ENCODE measurements at places on chromosomes 6 and 20.
A peak's percentile ranks its signal among the peaks of the same experiment; 100 is the strongest.

DNA sequence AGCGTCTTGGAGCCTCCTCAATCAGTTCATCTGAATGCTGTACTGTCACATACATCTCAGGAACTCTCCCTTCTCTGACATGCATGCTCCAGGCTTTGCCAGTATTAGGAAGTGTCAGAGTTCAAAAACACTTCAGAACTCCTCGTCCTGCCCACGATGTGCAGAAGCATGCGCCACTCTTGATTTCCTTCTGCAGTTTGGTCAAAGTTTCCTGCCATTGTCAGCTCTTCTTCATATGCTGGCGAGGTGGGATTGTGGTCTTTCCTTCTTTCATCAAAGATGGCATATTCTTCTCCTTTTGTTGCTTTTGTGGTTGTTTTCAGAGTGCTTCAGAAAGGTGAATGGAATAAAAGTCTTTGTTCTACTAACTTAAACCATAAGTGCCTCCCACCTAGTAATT is 21.0 kb downstream of the SLC13A3 start:
- no peak for DNase-seq

GRCh38 chr6:34914358-34914757 is 25.3 kb downstream of the ANKS1A start:
- DNase-seq: no peak

- DNase-seq: no peak
These were observed 88.0 kb downstream of the CDS2 start for GRCh38 chr20:5214826-5215225.

DNA sequence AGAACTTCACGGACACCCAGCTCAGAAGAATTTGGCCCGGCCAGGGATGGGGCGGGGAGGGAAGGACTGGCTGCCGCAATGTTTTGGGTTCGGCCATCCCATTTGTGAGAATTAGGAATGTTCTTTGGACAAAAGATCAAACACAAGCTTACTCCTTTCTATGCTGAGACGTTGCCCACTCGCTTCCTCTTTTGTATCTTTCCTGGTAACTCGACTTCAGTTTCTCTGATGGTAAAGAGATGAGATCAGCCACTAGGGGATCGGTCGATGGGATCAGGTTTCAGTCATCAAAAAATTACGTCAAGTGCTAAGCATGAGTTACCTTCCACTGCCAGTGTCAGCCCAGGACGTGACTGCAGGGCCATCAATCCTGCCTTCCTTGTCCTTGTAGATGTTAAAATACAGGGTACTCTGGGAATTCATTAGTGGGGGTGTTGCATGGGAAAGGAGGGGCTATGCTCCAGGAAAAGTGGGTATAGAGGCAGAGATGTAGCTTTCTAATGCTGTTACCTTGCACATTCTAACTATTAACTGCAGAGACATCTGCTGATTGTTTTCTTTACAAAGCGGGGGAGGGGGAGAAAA is 190.2 kb downstream of the TSHZ2 start:
- no peak for DNase-seq

- DNase-seq: no peak
These were observed 5.8 kb downstream of the HDGFL1 start for GRCh38 chr6:22575190-22575589.

DNA sequence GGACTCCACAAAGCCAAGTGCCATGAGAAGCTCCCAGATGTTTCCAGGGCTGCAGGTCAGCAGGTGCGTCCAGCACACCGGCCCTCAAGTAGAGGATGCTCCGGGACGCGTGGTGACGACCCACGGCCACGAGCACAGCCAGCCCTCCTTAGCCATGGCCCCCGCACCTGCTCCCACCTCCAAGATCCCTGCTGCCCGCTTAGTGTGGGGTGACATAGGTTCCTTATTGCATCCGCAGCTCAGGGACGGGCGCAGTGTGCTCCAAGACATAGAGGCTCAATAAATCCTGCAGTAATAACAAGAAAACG is 138.1 kb upstream of the RPS6KA2 start:
- DNase-seq: no peak

- no peak for DNase-seq
These were observed 847.0 kb downstream of the PHF3 start for GRCh38 chr6:64482631-64483030.

- DNase-seq: no peak
These were observed 125.3 kb upstream of the SPTLC3 start for GRCh38 chr20:12883507-12883885.

DNA sequence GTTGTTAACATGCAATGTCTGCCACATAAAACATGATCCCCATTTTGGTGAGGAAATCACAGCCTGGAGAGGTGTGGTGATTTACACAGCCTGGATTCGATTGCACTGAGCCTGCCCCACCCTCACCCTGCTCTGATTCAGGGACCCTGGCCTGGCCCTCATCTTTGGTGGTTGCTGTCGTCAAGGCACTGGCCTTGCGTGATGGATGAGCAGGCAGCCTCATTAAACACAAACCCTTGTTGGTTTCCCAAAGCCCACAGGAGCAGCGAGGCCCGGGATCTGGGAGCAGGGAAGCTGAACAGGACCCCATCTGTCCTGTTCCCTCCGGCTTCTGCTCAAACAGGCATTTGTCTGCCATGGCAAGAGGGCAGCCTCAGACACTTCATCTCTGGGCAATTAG is 70.8 kb downstream of the CHMP4B start:
- DNase-seq: no peak

GRCh38 chr20:39045676-39046075 is 83.5 kb downstream of the DHX35 start:
- no peak for DNase-seq

DNA sequence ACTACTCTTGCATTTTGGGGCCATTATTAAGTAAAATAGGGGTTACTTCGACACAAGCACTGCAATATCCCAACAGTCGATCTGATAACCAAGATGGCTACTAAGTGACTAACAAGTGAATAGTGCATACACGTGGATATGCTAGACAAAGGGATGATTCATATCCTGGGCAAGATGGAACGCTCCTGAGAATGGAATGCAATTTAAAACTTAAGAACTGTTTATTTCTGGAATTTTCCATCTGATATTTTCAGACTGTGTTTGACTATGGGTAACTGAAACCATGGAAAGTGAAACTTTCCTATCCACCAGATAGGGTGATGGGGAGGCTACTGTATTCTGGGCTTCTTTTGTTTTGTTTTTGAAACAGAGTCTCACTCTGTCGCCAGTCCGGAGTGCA is 66.5 kb downstream of the ILRUN start:
- no peak for DNase-seq

GRCh38 chr6:165049362-165049761 is 260.0 kb downstream of the C6orf118 start:
- peak; percentile 5 for DNase-seq

GRCh38 chr6:89260310-89260709 is 43.2 kb upstream of the GABRR1 start:
- peak; percentile 10 for DNase-seq

GRCh38 chr6:18100296-18100695 is 22.2 kb downstream of the NHLRC1 start:
- DNase-seq: peak; percentile 85

- no peak for DNase-seq
These were observed 11.3 kb upstream of the BFSP1 start for GRCh38 chr20:17542481-17542880.

GRCh38 chr6:151723152-151723551 is 84.3 kb upstream of the ESR1 start:
- no peak for DNase-seq

GRCh38 chr6:16857969-16858592 is 96.8 kb upstream of the ATXN1 start:
- no peak for DNase-seq

GRCh38 chr6:132198040-132198439 is 203.2 kb downstream of the MOXD1 start:
- no peak for DNase-seq

- no peak for DNase-seq
These were observed 92.9 kb upstream of the SYNDIG1 start for GRCh38 chr20:24376311-24377099.

GRCh38 chr6:163630096-163630495 is 215.6 kb downstream of the QKI start:
- DNase-seq: no peak

GRCh38 chr20:35355372-35355771 is 56.4 kb downstream of the UQCC1 start:
- no peak for DNase-seq

GRCh38 chr20:1827974-1828785 is 67.0 kb upstream of the SIRPA start:
- DNase-seq: peak; percentile 97

- no peak for DNase-seq
These were observed 60.1 kb upstream of the RNF146 start for GRCh38 chr6:127206531-127207095.

GRCh38 chr6:160146454-160147145 is 25.0 kb downstream of the SLC22A1 start:
- no peak for DNase-seq

DNA sequence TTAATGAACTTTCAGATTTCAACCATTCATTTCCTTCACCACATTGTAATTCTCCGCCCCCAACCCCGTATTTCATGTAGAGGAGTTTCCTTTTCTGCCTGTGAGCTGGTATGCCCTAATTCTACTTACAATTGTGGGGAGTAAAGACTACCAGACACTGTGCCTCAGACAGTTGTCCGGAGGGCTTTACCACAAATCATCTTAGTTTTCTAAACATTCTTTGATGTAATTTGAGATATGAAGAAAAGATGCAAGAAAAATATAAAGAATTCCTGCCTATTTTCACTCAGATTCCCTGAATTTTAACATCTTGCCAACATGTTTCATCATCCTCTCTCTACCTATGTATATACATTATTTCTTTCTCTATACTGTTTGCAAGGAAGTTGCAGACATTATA is 28.3 kb upstream of the LOC128125822 start:
- no peak for DNase-seq

DNA sequence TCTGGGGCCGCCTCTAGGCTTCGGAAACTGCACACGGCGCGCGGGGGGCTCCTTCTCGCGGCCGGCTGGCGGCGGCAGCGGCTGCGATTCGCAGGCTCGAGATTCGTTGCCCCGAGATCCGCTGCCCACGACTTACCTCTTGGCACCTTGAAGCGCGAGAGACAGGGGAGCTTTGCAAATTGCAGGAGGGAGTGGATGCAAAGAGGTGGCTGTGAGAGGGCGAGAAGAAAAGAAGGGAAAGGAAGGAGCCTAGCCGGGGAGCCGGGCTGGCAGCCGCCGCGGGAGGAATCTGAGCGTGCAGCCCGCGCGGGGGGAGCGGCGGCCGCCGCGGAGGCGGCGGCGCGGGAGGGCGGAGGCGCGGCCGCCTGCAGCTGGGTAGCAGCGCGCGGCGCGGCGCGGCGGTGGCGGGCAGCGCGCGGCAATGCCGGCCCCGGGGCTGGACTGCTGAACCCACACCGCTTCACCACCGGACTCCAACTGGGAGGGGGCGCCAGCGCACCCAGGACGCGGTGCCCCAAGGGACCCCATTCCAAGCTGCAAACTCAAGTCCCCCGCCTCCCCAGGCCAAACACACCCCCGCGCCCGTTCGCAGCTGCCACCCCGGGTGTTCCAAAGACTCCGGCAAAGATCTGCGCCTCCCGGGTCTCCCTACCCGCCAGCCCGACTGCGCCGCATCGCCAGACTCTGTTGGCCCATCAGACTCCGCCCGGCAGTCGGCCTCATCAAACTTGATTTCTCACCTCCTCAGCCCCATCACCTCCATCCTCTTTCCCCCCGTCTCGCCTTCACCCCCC is 44.2 kb upstream of the SUPT3H start:
- peak; percentile 77 for DNase-seq

DNA sequence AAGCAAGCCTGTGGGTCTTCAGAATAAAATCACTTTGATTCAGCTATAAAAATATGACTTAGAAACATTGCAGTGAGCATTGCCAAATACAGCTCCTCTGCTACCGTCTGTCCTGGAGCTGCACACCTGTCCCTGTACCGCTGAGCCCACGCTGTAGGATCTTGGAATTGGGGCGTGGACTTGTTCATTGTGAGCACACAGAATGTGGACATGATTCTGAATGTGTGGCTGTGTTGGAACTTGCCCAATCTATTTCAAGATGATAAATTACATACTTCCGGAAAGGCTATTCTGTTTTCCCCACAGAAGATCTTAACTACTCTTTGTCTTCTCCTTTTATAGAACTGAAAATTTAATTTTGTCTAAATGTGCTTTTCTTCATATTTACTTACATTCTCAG is 107.3 kb downstream of the UST start:
- DNase-seq: no peak

DNA sequence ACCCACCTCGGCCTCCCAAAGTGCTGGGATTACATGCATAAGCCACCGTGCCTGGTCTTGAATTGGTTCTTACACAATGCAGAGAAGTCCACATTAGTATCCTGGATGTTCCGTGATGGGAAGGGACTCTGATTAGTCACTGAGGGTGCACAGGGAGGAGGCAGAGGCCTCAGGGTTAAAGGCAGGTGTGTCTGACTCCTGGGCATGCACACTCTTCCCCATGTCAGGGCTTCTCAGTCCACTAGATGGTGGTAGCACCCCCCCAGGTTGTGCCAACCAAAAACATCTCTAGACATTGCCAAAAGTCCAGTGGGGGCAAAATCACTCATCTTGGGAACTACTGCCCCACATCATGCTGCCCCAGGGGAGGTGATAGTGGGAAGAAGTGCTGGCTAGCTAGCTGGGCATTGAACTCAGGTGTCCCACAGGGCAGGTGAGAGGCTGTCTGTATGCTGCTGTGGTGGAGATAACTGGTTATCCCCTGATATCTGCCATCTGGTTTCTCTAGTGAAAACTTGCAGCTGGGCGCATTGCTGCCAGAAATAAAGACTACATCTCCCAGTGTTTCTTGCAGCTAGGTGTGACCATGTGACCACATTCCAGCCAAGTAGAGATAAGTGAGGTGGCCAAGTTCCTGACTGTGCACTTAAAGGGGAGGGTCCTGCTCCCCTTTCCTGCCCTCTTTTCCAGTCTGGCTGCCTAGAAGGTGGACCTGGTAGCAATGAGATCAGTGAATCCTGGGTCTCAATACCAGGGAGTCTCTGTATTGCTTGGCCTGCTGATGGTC is 8.4 kb upstream of the NSFL1C start:
- no peak for DNase-seq

DNA sequence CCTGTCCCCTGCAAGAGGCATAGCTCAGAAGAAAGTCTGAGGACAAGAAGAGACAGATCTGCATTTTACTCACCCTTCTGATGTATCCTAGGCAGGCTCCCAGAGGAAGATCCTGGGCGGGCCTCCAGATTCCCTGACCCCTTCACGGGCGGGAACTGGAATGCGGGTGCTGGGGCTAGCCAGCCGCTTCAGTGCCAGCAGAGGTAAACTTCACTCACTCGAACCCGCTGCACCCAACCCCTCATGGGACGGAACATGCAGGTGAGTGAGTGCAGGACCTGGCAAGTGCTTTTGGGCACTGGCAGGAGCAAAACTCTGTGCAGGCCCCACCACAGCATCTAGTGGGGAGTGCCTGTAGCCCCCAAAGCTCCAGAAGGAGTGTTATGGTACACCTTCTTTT is 171.8 kb downstream of the MMS22L start:
- no peak for DNase-seq

GRCh38 chr20:50308513-50309279 is 118.1 kb downstream of the CEBPB start:
- peak; percentile 85 for DNase-seq
